ENCODE measurements at places on chromosomes 5 and 9. TPM values are rescaled to one million over a fixed set of nuclear protein-coding genes. Genes with fewer than 3 reads are reported as not detected.

Gene PNPLA7
- 0.24 TPM for total RNA-seq

Gene BTNL3
- not detected for total RNA-seq

Gene HACD4
- total RNA-seq = 5.3 TPM

Gene QSOX2
- total RNA-seq = 16.2 TPM

Gene SOX30
- not detected for total RNA-seq

Data from tracheal epithelial cell (primary cell).